CD4-positive, alpha-beta T cell treated with Interferon alpha-2 for 1 hour (primary cell): ENCODE measurements at places on chromosomes 3 and 15.

DNA sequence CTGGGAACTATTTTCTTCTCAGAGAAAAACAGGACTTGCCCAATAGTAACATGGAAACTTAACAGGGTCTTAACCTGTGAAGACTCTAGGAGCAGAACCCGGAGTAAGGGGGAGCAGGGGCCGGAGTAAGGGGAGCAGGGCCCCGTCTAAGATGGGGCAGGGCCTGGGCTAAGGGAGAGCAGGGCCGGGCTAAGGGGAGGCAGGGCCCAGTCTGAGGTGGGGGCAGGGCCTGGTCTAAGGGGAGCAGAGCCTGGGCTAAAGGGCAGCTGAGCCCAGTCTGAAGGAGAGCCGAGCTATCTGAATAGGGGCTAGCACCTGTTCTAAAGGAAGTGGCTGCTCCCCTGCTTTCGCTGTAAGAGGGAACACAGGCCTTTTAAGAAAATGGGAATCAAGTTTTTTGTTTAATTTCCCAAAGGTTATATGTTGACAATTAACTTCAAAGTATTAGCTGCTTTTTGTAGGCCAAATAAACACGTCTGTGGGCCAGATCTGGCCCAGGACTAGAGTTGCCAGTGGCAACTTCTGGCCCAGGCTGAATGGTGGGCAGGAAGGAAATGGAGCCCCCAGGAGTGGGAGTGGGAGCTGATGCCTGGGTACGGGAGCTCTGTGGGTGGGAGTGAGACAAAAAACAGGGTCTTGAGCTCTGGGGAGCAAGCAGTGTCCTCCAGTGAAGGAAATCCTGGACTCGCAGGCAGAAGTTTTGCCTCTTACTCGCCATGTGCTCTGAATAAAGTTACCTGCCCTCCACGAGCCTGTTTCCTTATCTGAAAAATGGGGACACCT is 32.5 kb downstream of the CSPG4 start:
- no peak for DNase-seq

GRCh38 chr15:74782259-74783071 is 585 bp downstream of the CSK start:
- DNase-seq: peak; percentile 72

DNA sequence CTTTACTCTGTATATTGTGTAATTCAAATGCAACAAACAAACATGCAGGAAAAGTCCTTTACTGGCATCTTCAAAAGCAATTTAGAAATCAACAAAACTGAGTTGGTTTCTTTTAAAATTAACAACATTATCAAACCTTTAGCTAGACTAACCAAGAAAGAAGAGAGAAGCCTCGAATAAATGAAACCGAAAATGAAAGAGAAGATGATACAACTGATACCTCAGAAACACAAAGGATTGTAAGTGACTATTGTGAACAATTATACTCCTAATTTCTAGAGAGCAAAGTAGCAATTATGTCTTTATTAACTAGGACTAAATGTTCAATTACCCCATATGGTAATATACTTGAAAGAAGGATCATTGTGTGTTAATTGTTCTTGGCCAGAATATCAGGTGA is 49.2 kb upstream of the P3H2 start:
- DNase-seq: no peak

GRCh38 chr3:113719294-113719693 is 22.9 kb upstream of the USF3 start:
- DNase-seq: no peak

DNA sequence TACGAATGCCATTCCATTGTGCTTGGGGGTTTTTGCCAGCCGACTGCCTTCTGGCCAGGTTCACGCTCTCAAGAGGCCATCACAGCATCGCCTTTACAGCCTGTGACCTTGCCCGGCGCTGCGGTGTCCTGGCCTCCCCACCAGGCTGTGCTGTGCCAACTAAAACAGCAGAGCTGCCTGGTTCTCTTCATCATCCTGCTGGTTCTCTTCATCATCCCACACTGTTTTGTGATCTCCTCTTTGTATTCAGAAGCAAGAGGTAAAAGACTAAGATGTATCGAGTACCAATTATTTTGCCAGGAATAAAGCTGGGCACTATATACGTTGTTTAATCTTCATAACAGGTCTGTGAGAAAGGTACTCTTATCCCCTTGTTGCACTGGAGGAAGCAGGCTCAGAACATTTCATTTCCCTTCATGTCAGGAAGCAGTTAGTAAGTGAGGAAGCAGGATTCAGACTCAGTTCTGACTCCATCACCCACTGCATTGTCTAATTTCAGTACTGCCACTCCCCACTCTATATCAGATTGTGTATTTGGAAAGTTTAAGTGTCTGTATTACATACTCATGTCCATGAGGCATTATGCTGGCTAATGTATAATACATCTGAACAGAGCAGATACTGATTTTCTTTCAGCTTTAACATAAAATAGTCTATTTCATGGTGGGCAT is 92.7 kb downstream of the LRRC28 start:
- peak; percentile 41 for DNase-seq

DNA sequence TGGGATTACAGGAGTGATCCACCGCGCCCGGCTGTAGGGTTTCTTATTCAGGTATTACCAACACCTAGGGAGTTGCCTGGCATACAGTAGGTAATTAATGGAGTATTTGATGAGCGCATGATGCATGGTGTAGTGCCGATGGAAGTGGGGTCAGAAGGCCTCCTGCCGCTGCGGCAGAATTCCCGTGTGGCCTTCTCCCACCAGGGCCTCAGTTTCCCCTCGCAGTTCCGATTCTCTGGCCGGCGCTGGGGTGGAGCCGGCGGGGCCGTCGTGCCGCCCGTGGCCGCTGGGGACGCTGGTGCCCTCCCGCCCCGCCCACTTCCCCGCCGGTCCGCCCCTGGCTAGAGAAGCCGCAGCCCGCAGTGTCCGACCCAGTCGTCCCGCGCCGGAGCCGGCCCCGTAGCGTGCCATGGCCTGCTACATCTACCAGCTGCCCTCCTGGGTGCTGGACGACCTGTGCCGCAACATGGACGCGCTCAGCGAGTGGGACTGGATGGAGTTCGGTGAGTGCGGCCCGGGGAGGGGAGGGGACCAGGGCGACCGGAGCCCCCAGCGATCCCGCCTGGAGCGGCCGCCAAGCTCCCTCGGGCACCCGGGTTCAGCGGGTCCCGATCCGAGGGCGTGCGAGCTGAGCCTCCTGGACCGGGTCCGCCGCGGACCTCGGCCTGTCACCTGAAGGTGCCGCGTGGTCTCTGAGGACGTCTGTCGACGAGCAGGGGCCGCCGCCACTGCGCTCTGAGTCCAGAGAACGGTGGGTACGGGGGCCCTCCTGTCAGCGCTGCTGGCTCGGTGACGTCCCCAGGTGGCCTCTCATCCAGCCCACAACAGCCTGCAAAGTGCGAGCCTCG is at the start of gene IRAK2:
Gene IRAK2, plus strand, starts transcription at position 374 of the 848 bp plus-strand sequence. Its CDS starts 36 bp downstream, at position 410.
- DNase-seq: peak; percentile 56
